Renal cortex interstitium (tissue), 15 donors: ENCODE measurements at places on chromosomes 5 and 9. TPM values are rescaled to one million over a fixed set of nuclear protein-coding genes. Genes with fewer than 3 reads are reported as not detected.

The WNT8A gene
- not detected for polyA plus RNA-seq

The FAM13B gene
- polyA plus RNA-seq: 55.1 TPM

The PCDH1 gene
- polyA plus RNA-seq: 21.0 TPM

The PPP1R26 gene
- 33.4 TPM for polyA plus RNA-seq

The RMRP gene
- polyA plus RNA-seq: not detected

The SUSD3 gene
- 8.7 TPM for polyA plus RNA-seq

The EPB41L4A gene
- polyA plus RNA-seq: 26.2 TPM

The GABRA6 gene
- polyA plus RNA-seq: not detected

The HMMR gene
- 25.9 TPM for polyA plus RNA-seq

The SPATA24 gene
- polyA plus RNA-seq: 10.9 TPM

The OR1L4 gene
- polyA plus RNA-seq: not detected

The GLDC gene
- polyA plus RNA-seq: 19.0 TPM

The TERT gene
- polyA plus RNA-seq: 0.36 TPM
